Nephron progenitor cell (in vitro differentiated cells): ENCODE measurements at places on chromosomes 7 and 10.
A peak's percentile ranks its signal among the peaks of the same experiment; 100 is the strongest.

DNA sequence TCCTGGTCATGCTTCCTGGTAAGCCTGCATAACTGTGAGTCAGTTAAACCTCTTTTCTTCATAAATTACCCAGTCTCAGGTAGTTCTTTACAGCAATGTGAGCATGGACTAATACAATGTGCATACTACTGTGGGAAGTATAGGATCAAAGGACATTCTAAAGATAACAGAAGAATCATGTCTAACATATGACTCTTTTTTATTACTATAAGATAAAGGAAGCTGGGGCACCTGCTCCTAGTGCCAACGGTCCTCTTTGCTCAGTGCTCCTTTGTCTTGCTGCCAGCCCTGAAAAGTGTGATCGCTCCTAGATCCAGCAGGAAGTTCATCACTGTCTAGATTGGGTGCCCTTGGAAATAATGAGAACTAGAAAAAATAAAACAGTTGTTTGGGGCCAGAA, 143.3 kb upstream of the NOBOX start:
- DNase-seq: no peak

DNA sequence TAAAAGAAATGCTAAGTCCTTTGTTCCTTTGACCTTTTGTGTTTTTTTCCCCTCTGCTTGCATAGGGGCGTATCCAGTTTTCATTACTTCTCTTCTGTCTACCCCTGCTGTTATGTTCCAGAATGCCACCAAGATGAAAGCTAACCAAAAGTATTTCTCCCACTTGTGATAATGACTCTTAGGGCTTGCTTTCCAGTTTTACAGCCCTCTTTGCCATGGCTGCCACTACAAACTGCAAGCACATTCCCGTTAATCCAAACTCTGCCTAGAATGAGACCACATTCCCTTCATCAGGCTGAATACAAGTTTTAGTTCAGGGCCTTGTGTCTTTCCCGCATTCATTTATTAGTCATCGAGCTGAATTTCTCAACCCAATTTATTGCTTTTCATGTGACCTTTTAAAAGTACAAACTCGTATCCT, 23.6 kb upstream of the CD36 start:
- DNase-seq: no peak

DNA sequence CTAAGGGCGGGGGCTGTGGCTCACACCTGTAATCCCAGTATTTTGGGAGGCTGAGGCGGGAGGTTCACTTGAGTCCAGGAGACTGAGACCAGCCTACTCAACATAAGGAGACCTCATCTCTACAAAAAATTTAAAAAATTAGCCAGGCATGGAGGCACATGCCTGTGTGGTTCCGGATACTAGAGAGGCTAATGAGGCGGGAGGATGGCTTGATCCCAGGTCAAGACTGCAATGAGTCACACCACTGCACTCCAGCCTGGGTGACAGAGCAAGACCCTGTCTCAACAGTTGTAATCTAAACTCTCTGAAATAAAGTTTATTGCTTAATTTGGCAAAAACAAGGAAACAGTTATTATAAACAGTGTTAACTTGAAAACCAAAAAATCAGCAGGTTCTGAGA, 123.3 kb downstream of the USP6NL start:
- DNase-seq: no peak

- DNase-seq: no peak
Observed at GRCh38 chr10:104766341-104766740, 125.3 kb downstream of the SORCS3 start.

- DNase-seq: no peak
Observed at GRCh38 chr10:111037858-111038257, 39.0 kb upstream of the ADRA2A start.

- no peak for DNase-seq
Observed at GRCh38 chr7:96497567-96497966, 175.7 kb upstream of the SLC25A13 start.

GRCh38 chr10:111085690-111086353, 9.0 kb downstream of the ADRA2A start:
- no peak for DNase-seq

- peak; percentile 68 for DNase-seq
Observed at GRCh38 chr7:24573554-24574338, 494 bp downstream of the PALS2 start.

DNA sequence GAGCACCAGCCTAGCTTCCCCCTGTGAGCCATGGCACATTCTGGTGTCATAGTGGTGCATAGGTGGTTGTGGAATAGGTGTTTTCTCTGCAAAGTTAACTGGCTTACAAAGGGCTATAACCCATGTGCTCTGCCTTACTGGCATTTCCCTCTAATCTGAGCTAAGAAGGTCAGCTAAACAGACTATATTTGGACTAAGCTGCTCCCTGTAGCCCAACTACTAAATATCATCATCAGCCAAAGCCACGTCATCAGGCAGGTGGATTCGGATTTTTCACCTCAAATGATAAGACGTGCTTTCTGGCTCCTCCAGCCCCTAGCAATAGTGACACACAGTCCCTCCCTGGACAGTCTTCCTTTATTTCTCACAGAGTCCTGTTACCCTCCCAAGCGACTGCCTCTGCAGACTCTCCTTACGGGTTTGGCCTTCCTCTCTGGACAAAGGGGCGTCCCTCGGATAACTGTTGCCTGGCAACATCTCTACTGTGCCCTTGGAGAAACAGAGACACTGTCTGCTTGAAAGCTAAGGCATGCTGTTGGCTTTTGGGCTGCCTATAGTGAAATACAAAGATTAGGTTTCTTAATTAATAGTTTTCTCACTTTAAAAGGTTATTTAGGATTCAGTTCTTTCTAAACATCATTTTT, 9.1 kb downstream of the SLC13A4 start:
- no peak for DNase-seq

- DNase-seq: peak; percentile 63
Observed at GRCh38 chr10:113108194-113108835, 158.3 kb downstream of the TCF7L2 start.

DNA sequence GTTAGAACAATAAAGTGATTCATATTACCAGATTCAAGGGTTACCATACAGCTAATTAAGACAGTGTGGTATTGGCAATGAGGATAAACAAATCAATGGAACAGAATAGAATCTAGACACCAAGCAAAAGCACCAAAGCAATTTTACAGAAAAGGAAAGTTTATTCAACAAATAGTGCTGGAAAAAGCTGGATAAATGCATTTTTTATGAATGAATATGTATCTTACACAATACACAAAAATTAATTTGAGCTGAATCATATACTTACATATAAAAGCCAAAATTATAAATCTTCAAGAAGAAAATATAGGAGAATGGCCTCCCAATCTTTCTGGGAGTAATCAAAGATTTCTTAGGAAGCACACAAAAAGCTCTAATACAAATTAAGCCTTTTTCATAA, 220.4 kb upstream of the PTN start:
- no peak for DNase-seq

GRCh38 chr10:11282661-11283060, 265.0 kb downstream of the CELF2 start:
- no peak for DNase-seq

GRCh38 chr10:12214763-12215218, 18.8 kb downstream of the CDC123 start:
- peak; percentile 47 for DNase-seq

DNA sequence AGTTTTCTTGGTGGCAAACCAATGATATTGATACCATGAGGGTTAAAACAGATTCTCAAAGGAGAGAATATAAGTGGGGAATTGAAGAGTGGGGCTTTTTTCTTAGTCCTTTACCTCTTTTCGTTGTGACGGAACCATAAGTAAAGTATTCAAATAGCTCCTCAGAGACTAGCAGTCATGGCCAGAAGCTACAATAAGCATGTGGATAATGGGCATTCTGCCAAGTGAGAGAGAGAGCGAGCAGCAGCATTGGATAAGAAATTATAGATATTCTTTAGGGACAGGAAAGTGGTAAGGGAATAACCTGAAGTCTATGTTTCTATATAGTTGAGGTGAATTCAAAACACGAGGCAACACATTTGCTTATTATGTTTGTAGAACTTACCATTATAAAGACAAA, 235.1 kb downstream of the SEMA3E start:
- no peak for DNase-seq

GRCh38 chr7:29924684-29925083, 64.9 kb downstream of the SCRN1 start:
- no peak for DNase-seq

DNA sequence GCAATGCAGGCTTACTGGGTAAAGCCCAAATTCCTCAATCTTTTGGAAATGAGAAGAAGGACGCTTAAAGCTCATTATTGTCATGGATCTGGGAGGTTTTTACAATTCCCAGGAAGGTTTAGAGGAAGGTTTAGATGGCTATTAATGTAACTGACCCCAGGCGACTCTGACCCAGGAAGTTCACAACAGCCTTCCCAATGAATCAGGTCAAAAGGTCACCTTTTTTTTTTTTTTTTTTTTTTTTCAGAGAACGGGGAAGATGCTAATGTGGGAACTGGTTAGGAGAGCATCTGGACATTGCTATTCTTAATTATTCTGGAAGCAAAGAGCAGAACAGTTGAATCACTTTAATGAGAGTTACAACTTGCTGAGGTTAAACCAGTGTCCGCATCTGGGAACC, 149.9 kb upstream of the ITGB1 start:
- DNase-seq: no peak

- DNase-seq: no peak
Observed at GRCh38 chr10:113613427-113613826, 50.4 kb downstream of the NRAP start.

- DNase-seq: no peak
Observed at GRCh38 chr10:22338185-22338900, 7.0 kb upstream of the SPAG6 start.

DNA sequence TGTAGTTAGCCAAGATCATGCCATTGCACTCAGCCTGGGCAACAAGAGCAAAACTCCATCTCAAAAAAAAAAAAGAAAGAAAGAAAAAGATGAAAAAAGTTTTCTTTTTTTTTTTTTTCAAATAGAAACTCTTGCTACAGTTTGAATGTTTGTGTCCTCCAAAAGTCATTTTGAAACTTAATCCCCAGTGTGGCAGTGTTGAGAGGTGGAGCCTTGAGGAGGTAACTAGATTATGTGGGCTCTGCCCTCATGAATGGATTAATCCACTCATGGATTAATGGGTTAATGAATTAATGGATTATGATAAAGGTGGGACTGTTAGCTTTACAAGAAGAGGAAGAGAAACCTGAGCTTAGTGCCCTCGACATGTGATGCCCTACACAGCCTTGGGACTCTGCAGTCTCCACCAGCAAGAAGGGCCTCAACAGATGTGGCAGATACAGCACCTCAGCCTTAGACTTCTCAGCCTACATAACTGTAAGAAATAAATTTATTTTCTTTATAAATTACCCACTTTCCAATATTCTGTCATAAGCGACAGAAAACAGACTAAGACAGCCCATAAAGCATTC, 25.1 kb downstream of the CPEB3 start:
- DNase-seq: no peak

DNA sequence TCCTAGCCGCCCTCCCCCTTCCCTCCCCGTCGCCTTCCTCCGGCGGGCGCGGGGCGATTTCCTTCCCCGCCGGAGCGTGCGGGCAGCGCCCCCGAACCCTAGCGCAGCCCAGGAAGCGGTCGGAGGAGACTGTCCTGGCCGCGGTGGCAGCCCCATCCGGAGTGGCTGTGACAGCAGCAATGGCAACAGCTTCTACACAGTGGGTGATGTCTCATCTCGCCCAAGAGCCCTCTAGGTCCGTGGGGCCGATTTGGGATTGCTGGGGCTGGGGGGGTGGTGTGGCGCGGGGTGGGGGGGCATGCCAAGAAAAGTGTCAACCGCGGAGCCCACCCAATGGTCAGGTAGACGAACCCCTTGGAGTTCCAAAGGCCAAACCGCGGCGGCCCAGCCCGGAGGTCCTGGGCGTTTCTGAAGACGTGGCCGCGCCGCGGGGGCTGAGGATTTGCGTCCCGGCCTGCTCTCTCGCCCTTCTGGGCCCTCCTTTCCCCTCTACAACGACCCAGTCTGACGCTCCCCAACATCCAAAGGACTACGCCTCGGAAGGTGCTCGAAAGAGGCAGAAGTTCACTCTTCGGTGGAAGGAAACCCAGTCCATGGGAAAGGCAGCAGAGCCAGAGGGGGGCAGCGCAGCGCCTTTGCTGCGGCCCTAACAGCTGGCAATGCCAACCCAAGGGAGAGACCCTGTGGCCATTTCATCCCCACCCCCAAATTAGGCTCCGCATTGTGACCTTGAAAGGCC, 603 bp upstream of the TWIST1 start:
- DNase-seq: peak; percentile 41

- DNase-seq: no peak
Observed at GRCh38 chr10:5095687-5096086, 1.5 kb downstream of the AKR1C3 start.

GRCh38 chr10:112622786-112623185, 175.8 kb downstream of the VTI1A start:
- no peak for DNase-seq

DNA sequence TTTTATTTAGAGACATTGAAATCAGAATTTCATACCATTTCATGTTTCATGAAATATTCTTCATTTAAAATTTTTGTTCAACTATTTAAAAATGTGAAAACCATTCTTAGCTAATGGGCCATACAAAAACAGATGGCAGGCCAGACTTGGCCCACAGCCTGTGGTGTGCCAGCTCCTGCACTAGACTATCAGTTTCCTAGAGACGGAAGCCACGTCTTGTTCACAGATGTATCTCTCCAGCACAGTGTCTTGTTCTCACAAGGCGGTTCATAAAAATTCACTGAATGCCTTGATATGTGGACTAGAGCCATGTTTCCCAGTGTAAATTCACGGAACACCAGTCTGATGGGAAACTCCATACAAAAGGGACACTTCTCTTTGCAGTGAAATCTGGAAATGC, 216.0 kb downstream of the KCNMA1 start:
- no peak for DNase-seq

DNA sequence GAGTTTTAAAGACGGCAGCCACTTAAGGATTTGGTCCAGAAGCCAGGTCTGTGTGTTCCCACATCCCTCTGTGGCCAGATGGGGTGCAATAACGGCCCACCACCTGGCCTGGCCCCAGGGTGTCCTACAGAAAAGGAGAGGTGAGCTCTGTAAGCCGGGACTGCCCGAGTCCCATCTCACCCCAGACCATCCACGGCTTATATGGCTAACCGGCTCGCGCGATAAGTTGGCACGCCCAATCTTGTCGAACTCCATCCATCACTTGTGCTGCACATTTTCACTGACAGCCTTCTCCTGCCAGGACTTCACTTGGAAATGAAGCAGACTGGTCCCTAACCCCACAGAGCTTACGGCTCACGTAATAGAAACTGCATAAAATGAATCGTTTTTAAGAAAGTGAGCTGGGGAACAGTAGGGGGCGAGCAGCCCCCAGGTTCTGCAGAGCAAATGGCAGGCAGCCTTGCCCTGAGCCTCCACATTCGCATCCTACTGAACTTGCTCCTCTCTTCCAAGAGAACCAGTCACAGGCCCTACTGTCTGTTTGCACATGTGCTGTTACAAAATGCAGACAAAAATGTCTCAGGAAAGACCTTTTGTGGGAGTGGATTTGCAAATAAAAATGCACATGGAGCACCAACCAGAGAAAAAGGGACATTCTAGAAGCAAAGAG, 98.2 kb downstream of the TNS3 start:
- no peak for DNase-seq

- no peak for DNase-seq
Observed at GRCh38 chr10:454860-455259, 234.6 kb downstream of the DIP2C start.

- peak; percentile 81 for DNase-seq
Observed at GRCh38 chr10:128268015-128268722, 141.9 kb upstream of the MKI67 start.

GRCh38 chr10:93516006-93516380, 19.6 kb downstream of the CEP55 start:
- DNase-seq: no peak
